ENCODE measurements at places on chromosomes 3 and 15. TPM values are rescaled to one million over a fixed set of nuclear protein-coding genes. Genes with fewer than 3 reads are reported as not detected.
A peak's percentile ranks its signal among the peaks of the same experiment; 100 is the strongest.

- DNase-seq, result no peak
These were observed 15.5 kb upstream of the SCAANT1 start for GRCh38 chr3:63927422-63928280.

DNA sequence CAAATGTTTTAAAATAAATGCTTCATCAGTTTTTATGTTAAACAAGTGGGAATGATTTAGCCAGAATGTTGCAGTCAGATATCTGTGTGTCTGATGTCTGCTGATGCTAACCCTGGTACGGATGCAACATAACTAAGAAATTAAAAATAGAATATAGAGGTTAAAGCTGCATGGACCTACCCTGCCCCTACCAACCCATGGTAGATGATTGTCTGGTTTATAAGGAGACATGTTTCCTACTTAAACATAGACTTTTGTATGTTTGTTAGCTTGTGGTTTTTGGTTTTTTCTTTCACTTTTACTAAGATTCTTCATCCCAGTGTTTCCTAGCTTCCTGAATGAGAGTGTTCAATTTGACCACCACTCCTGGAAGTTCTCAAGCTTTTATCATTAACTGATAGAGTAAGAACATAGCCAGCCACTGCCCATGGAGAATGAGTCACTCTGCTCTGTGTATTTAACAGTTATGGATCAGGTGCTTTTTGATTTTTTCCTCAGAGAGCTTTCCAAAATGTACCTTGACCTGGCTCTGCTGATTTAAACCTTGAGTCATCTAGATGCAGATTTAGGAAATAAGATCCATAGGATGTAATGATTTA is 70.7 kb upstream of the VEPH1 start:
- no peak for DNase-seq

DNA sequence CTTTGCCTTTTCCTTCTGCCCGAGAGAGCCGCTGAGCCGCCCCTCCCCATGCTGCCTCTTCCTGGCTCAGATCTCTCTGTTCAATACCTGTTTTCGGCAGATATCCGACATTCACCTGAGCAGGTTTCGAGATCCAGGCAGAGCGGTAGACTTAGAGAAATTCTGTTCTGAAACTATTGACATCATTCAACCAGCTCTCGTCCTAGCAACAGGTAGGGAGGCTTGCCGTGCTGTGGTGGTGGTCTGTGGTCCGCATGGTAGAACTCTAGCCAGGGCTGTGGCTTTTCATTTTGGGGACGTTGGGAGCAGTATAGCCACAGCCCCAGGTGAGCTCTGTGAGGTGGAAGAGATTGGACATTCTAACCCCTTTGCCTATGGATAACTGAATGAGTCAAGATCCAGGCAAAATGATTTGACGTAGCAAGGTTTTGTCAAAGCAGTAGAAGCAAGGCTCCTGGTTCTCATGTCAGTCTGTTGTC is 810 bp downstream of the TMEM62 start:
- no peak for DNase-seq

GRCh38 chr15:36622197-36622795 is 42.9 kb downstream of the CDIN1 start:
- no peak for DNase-seq

DNA sequence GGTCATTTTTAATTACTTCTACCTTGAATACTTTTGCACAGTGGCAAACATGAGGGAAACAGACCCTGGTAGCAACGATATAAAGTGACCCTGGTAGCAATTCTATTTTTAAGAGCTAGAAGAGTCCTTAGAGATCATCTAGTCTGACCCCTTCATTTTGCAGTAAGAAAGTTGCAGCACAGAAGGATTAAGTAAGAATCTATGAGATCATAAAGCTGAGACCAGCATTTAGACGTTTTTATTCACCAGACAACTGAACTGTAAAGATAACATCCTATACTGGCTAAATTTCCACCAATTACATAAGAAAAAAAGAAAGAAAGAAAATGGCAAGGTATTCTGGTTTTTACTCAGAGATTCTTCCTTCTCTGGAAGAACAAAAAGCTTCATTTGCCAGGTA is 49.9 kb downstream of the LRRFIP2 start:
- DNase-seq, result no peak

GRCh38 chr15:29917600-29918597 is 95.6 kb upstream of the TJP1 start:
- DNase-seq, result no peak

DNA sequence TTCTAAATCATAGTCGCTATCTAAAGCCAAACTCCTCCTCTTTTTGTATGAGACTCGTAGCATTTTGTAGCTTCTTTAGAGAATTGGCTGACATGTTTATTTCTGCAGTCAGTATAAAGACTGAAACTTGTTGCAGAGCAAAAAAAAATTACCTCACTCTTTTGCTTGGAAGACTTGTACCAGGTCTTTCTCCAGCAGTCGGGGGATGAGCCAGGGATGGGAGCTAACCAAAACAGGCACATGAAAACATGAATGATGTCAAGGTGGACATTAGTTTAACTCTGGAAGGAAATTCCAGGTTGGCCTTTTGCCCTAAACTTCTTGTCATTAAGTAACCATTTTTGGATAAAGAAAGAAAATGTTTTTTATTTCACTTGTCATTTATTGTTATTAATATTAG is 47.0 kb upstream of the SCAANT1 start:
- no peak for DNase-seq

DNA sequence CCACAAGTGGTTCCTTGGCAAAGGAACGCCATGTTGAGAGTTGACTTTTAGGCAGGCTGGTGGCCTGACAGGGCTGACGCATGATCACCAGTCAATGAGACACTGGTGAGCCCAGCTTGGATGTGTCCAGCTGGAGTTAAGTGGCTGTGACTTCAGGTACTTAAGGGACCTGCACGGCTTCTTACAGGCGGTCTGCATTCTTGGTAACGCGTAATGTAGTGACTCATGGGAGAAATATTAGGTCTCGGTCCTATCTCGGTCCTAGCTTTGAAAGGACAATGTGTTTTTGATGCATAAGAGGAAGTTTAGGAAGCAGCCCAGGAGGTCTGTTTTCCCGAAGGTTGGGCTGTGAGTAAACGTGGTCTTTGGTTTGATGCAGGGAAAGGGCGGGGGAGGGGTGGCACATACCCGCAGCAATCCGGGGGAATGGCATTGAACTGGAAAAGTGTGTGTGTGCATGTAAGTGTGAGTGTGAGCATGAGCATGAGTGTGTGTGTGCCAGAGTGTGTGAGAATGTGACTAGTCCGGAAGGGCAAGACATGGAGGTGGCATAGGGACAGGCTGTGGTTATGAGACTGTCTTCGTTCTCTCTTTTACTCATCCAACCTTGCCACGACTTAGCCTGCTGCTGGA is 55.3 kb downstream of the FAM43A start:
- no peak for DNase-seq

GRCh38 chr3:14047841-14048240 is 76.8 kb downstream of the CHCHD4 start:
- no peak for DNase-seq

- DNase-seq, result no peak
These were observed 22.0 kb upstream of the ARPP21 start for GRCh38 chr3:35617370-35617769.

DNA sequence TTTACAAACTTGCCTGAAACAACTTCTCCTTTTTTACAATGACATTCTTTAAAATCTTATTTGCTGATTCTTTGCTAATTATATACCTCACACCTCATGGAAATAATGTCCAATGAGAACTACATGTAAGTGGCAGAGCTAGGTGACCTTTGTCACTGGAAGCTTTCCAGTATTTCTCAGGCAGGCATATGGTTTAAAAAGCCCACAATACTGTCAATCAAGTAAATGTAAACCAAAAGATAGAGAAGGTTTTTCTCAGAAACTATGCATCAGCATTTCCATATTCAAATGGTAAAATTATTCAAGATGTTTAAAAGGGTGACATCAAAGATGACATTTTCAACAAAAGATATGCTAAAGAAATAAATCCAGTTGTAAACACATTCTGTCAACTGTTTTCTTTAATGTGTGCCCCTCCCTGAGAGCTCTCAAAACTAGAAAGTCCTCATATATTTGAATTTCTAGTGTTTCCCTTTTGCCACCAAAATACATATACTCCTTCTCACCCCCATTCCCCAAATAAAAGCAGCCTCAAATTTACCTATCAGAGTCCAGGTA is 10.1 kb upstream of the STRIT1 start:
- no peak for DNase-seq

DNA sequence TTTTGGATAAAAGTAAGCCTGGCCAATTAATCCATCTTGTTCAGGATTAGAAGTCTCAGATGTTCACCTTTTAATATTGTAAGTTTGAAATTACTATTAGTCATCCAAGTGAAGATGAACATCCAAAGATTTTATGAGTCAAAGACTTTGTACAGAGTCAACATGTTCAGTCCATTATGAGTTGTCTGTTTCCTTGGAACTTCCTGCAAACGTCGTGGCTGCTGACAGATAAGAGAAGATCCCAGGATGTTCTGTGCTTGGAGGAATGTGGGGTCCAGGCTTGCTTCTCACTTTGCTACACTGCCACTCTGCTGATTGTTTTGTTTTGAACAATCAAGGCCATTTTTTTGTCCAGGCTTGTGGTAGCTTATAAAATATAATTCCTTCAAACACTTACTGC is 74.3 kb upstream of the SLCO2A1 start:
- no peak for DNase-seq

GRCh38 chr15:76678766-76679165 is 226.4 kb downstream of the SCAPER start:
- no peak for DNase-seq

GRCh38 chr3:30832961-30833575 is 61.4 kb downstream of the GADL1 start:
- no peak for DNase-seq

DNA sequence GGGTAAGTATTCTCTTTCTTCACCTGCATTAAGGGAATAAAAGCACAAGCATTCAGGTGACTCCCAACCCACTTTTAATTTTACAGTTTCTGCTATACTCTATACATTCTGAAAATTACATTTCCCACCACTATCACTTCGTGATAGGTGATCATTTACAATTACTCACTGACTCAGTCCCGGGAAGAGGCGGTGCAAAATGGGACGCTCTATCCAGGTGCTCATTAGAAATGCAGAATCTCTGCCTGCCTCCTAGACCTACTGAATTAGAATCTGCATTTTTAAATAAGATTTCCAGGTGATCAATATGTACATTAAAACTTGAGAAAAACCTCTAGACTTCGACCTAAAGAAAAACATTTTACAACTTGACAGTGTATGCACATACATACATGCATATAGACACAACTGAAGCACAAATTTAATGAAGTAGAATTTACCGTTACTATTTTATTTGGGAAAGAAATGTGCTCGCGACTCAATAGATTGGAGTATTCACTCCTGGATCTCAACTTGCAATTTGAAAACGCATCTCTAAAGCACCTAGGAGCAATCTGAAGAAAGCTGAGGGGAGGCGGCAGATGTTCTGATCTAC is 598 bp upstream of the TGFBR2 start:
- no peak for DNase-seq

GRCh38 chr3:98528474-98529346 is 3.1 kb upstream of the GPR15 start:
- no peak for DNase-seq

DNA sequence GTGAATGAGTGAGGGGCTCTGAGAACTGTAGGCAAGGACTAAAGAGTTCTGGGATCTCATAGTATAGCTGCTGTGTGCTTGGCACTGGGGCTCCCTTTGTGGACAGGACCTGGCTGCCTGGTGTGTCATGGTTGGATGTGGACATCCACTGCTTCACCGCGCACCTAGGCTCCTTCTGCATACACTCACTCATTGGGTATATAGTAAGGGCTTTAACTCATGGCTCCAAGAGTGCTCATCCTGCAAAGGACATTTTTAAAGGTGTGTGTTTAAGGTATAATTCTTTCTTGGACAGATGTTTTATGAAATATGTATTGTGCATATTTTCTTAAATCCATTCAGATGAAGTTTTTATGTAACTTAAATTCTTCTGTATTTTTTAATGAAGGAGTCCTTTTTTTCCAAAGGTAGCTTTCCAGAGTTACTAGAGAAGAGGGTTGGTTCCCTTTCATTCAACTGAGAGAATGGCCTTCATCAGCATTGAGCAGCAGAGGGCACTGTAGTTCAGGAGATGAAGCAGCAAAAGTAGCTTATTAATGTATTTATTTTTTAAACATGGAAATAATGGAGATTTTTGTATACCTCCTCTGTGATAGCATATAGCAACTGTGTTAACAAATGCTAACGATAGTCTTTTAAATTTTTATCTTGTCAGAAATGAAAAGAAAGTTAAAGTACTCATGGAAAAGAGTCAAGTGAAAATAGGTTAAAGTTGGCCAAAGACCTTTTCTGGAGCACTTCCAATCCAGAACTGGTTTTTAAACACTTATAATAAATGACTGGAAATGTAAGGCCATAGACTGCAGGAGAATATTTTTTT is 25.2 kb downstream of the OXNAD1 start:
- peak; percentile 11 for DNase-seq

DNA sequence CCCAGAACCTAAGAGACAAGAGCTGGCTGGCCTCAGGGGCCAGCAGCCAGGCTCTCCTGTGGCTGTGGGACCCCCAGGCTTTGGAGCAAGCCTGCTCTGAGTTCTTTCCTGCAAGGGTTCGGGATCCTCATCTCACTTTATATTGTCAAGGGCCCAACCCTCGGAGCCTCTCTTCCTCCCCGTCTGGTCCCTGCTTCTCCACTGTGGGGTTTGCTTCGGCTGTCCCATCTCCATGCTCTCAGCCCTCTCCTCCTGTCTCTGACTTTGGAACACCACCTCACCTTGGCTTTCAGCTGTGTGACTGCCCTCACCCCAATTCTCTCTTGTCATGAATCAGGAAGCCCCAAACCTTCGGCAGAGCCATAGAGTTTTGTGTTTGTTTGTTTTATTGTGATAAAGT is 30.0 kb downstream of the MRAS start:
- no peak for DNase-seq

DNA sequence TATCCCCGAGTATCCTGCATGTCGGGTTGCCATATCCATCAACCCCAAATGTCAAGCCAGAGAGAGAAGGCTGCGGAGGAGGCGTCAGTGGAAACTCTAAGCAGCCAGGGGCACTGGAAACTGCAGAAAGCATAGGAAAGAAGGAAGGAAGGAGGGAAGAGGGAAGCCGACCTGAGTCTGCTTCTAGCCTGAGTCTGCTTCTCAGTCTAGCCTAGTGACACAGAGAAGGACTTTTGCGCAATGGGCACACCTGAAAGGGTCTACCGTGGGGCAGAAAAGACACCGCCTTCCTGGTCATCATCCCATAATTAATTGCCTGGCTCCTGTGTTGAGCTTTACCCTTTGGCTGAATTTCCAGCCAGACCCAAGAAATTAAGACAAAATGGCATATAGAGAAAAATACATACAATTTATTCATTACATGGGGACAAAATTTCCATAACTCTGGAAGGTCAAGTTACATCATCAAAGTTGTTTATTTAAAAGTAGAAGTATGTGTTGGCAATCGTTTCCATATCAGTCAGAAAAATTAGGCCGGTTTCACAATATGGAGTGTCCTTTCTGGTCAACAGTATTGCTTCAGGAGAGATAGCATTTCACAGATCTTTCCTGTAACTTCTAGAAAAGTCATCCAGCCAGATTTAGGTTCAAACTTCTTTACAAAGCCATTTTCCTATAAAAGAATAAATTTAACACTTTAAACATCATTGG is 10.3 kb downstream of the BCL2A1 start:
- no peak for DNase-seq

- no peak for DNase-seq
These were observed 191.3 kb downstream of the ZMAT3 start for GRCh38 chr3:178880274-178880673.

- no peak for DNase-seq
These were observed 1049.0 kb upstream of the NR2F2 start for GRCh38 chr15:95281470-95281869.

The ST8SIA2 gene
- not detected for total RNA-seq

The CHRD gene
- 0.03 TPM for total RNA-seq

The SAMD7 gene
- not detected for total RNA-seq

The FMN1 gene
- 9.0 TPM for total RNA-seq

The LSG1 gene
- 77.5 TPM for total RNA-seq

The WDR49 gene
- total RNA-seq, result not detected

The CYP8B1 gene
- total RNA-seq, result not detected

The UROC1 gene
- total RNA-seq, result not detected

The FEZF2 gene
- not detected for total RNA-seq
